ENCODE measurements at places on chromosomes 16 and 17.

GRCh38 chr17:78407387-78408000 is 29.0 kb downstream of the PGS1 start:
- DNase-seq = no peak

- no peak for DNase-seq
Observed at GRCh38 chr17:75983501-75984181, 4.6 kb downstream of the TEN1 start.

DNA sequence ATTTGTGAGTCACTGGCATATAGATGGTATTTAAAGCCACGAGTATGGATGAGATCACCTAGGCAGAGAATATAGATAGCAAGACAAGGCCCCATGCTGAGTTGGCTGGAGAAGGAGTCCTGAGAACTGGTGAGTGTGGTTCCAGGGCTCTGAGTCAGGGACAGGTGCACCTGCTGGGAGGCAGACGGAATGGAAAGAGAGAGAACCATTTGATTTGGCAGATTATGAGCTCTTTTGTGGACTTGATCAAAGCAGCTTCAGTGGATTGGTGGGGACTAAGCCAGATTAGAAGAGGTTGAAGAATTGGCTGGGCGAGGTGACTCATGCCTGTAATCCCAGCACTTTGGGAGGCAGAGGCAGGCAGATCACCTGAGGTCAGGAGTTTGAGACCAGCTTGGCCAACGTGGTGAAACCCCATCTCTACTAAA is 4.3 kb upstream of the C16orf92 start:
- no peak for DNase-seq

GRCh38 chr16:82440336-82440735 is 186.4 kb upstream of the CDH13 start:
- DNase-seq = no peak

GRCh38 chr16:86073103-86073625 is 174.2 kb downstream of the IRF8 start:
- DNase-seq = no peak

DNA sequence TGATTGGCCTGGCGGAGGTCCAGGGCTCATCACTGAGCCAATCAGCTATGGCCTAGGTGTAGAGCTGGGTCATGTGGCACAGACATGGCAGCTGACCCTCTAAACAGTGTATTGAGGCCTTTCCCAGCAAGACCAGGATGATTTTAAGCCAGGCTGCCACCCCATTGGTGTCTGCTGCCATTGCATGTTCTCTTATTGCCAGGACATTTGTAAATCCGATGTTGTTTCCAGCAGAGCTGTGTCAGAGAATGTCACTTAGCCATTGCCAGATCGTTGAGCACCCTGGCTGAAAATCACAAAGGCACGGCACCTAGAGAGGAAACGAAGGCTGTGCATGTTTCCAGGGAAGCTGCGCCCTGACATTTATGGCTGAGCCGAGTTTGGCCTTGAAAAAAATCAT is 33.4 kb downstream of the RBFOX1 start:
- DNase-seq = no peak

DNA sequence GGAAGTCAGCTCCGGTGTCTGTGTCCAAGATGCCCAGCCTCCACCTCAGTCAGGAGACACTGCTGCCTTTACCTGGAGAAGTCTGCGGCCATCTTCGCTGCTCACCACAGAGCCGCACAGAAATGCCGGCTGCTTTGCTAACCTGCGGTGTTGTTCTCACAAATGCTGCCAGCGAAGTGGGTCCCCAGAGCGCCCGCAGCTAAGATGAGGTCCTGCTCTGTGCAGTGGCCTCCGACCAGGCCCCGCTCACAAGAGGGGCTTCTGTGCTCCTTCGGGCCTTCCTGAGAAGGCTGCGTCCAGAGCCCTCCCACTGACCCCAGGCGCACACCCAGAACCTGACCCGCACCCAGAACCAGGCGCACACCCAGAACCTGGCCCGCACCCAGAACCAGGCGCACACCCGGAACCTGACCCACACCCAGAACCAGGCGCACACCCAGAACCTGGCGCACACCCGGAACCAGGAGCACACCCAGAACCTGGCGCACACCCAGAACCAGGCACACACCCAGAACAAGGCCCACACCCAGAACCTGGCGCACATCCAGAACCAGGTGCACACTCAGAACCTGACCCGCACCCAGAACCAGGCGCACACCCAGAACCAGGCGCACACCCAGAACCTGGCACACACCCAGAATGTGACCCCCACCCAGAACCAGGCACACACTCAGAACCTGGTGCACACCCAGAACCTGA is 51.5 kb upstream of the FASN start:
- DNase-seq = no peak
